HEK293T (cell line): ENCODE measurements at places on chromosomes 4 and X.

DNA sequence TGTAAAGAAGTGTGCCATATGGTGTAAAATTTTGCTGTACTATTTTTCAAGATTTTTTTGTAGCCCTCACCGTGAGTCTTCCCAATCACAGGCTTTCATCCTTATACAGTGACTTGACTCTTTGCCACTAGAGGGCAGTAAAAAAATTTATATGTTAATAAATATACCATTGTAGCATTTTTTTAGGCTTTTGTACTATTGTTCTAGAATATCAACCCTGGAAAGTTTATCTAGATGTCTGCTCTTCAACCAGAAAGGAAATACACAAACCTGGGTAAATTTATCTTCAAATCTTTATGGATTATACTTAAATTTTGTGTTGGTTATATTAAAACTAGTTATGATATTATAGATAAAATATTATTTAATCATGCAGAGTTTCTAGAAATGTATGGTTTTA, 235.3 kb downstream of the TENM3 start:
- no peak for DNase-seq

GRCh38 chr4:13833171-13833804, 205.8 kb upstream of the BOD1L1 start:
- DNase-seq: no peak

DNA sequence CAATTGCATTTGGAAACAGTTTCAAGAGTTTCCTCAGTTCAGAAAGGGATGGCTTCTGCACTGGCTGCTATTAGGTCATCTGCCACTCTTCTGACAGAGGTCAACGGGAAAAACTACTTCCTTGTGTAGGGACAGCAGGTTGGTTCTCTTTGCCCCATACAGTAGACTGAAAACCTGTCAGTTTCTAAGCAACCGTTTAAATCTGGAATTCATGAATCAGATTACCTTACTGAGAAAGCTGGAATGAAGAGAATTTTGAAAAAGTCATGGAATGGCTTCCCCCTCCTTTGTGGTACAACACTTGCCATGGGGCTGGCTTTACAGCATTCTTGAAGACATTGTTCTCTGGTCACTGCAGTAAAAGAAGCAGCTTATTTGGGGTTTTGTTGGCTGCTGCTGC, 240.3 kb downstream of the IL1RAPL2 start:
- DNase-seq: no peak

DNA sequence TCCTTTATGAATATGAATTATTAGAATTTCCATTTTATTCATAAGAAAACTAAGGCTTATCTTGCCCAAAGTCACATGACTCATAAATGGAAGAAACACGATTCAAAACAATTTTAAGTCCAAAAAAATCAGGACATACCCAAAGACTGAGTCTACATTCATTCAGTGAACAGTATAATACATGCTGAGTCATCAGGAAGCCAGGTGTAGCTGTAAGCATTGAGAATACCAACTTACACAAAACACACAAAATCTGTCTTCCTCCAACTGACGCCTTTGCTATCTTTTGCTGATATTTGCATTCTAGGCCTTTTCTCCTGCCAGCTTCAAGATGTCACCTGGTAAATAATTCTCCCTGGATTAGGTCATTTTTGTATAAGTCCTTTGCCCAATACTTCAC, 520.1 kb upstream of the GALNT7 start:
- DNase-seq: no peak

DNA sequence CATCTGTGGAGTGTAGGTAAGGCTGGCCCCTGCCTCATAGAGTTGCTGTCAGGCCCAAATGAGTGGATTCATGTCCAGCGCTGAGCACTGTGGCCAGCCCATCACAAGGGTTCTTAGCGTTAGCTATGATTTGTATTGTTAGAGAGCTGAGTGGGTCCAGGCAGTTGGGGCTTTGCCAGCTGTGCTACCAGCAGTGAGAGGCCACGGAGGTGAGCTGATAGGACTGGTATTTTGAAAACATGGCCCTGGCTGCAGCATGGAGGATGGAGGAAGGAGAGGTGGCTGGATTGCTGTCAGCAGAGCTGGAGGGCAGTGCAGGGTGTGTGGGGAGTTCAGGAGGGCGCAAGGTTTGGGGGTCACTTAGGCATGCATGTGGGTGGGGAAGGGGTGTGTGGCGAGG, 69.8 kb downstream of the PSAPL1 start:
- no peak for DNase-seq

DNA sequence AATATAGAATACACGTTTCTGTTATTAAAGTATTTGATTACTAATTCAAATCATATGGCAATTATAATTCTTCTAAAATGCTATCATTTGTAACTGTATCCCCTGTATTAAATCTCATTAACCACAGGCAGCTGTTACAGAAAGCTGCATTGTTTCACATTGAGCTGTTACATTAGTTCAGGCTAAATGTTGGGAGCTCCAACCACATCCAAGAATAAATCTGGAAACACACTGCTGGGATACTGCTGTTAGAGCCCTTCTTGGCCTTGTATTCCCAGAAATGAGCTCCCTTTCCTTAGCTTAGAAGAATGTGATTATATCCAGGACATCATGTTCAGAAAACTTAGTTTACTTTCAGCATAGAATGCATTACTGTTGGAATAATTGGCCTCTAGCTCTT, 48.2 kb downstream of the GUCY1B1 start:
- DNase-seq: no peak

- no peak for DNase-seq
These were observed 551.2 kb upstream of the AMOT start for GRCh38 chrX:113391875-113392274.
